ENCODE measurements at places on chromosomes 12 and 14. TPM values are rescaled to one million over a fixed set of nuclear protein-coding genes. Genes with fewer than 3 reads are reported as not detected.

DNA sequence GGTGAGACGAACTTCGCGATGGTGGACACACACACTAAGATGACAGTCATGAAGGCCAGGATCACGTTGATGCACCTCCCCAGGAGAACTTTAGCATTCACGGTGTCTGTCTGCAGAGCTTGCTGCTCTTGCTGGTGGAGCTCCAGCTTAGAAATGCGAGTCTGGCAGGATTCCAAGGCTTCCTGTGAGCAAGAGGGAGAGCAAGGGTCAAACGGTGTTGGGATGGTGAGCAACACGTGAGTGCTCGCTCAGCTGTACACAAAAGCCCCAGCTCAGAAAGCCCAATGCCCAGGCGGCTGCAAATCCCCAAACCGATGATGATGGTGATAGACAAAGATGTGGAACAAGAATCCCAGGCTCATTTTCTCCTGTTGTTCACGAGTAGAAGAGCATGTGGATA lies 78.8 kb downstream of the TMCC3 start:
- DNase-seq, result no peak

- no peak for DNase-seq
Observed at GRCh38 chr12:122872815-122873361, 23.0 kb downstream of the VPS37B start.

- DNase-seq, result no peak
Observed at GRCh38 chr12:131108177-131108955, 154.7 kb downstream of the ADGRD1 start.

GRCh38 chr12:118377884-118378470 lies 1.6 kb downstream of the SUDS3 start:
- DNase-seq, result peak; percentile 79

GRCh38 chr14:86501611-86502010 lies 971.7 kb downstream of the FLRT2 start:
- DNase-seq, result no peak

GRCh38 chr12:14840616-14841015 lies 2.7 kb downstream of the ART4 start:
- no peak for DNase-seq

DNA sequence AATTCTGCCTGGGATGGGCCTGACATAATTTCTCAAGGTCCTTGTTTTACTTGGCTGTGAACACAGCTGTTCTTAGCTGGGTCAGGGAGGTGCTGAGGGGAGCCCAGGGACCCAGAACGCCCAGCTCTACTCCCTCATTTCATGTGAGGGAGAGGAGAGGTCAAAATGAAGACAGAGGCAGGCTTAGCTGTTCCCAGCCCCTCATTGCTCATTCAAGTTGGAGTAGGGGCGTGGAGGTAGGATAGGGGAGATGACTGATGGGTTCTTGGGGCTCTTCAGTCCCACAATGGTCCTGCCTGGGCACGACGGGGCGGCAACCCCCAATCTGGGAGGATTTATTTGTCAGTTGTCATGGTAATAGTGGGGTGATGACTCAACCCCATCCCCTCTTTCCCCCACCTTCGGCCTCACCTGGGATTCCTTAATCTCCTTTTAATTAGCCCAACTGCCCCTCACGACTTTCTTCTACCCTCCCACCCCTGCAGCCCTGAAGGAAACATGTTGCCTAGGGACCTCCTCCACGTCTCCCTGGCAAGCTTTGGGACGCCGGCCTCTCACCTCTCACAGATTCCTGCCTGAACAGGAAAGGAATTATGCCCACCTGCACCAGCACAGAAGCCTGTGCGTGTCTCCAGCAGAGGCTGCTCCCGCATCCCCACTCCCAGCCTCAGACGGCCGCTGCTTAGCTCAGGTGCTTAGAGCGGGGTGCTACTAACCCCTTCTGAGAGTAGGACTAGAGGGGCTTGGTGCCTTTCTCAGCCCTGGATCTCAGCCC lies 10.2 kb downstream of the SPRYD3 start:
- DNase-seq, result no peak

DNA sequence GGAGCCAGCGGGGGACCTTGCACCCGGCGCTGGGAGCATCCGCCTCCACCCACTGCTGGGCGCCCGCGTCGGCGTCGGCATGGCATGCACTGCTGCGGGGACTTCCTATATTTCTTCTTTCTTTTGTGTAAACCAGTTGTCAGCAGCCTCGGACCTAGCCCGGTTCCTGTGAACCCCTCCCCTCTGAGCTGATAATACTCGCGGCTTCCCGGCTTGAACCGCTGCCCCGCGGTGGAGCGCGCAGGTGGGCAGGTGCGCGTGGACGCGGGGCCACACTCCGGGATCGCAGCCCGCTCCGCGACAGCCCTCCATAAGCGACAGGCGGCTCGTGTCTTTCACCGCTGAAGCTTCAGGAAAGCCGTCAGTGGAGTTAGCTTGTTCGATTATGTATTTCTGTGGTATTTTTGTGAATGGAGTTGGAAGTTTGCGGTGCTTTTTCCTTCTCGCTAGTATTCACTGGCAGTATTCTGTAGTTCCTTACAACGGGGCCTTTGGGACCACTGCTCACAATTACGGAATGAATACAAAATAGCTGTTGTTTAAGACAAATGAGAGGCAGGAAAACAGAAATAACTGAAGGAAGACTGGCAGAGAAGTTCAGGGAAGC lies 870 bp downstream of the BMAL2 start:
- peak; percentile 49 for DNase-seq

DNA sequence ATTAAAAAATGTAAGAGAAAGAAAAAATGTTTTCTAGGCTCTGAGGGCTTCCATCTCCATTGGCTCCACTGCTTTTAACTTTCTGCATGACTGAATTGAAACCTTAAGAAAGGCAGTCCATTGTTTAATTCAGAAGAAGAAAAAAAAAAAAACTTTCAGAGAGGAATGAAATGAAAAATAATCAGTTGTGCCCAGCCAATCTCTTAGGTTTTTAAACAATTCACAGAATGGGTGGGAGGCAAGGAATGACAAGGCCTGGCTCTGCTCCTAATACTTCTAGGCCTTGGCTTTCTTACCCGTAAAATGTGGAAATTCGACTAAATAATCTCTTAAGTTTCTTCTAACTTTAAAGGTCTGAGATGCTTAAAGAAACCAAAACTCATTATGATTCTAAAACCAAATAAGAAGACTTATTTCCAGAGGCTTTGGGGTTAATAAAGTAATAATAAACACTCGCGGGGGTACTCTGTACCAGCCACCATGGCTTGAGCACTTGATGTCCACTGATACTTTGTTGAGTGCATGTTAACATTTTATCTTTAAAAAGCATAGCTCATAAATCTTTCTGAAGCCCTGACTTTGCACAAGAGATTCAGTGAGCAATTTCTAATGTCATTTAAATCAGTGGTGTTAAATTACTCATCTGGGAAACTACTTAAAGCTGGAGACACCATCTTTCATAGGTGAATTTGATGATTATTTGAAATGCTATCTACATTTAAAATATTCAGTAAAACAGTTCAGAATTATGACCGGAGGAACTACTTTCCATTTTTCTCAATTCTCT lies 49.6 kb downstream of the STON2 start:
- DNase-seq, result no peak

DNA sequence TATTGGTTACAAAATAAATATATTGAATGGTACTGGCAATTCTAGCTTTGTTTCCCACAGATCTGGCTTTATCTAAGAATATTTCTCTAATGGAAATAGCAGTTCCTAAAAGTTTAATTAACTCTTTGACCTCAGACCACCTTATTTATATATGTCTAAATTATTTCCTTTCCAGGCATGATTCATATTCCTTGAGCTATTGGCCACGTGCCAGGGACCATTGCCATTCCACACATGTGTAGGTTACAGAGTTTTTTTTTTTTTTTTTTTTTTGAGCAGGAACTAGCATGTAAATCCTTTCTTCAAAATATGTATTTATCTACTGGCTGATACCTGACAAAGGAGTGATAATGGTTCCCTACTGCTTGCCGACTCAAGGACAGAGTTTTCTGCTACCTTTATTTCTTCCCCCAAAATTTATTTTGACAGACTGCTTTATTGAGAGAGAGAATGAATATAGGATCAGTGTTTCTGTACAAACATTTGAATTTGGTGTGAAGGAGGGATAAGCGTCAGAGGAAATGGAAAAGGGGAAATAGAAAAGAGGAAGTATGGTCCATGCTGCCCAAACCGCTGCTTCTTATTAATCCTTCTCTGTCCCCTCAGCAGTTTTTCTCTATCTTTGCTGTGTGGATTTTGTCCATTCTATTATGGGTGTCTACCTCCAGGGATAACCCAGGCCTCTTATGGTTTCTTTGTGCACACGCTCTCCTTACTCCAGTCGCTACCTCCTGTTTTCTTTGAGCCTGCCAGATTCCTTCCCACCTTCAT lies 36.4 kb downstream of the PDE3A start:
- DNase-seq, result no peak

DNA sequence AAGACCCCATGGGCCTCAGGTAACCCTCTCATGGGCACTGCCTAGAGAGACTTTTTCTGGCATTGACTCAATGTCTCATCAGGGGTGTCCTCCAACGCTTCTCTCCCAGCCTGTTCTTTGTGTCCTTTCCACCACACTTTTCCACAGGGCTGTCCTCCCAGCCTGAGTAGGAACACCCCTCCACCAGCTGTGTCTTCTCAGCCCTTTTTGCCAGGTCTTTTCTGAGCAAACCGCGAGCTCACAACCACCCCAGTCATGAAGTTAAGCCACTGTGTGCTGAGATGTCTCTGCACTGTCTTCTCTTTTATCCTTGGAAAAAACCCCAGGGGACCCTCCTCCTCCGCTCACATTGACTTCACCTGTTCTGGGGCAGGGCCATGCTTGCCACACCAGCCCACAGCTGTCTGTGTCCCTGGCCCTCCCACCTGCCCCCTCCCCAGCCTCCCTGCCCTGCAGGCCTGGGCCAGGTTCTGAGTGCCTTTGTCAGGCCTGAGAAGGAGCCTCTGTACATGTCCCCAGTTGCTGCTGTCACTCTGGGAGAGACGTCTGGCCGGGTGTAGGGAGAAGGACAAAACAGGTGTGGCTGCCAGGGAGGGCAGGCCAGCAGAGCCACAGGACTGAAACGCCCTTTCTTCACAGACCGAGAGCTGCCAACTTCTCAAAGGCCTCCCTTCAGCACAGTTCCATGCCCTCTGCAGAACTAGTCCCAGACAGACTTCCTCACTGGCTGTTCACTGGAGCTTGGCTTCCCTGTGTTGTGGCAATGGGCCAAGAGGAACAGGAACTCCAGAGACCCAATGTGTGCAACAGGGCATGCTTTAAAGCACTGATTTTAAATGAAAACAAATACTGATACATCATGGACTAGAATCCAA lies 50.5 kb upstream of the PNMA1 start:
- DNase-seq, result no peak

The ZNF891 gene
- total RNA-seq, result 3.1 TPM

The MMP14 gene
- total RNA-seq, result 2.1 TPM

The CABP1 gene
- 0.29 TPM for total RNA-seq

The NEDD1 gene
- 48.7 TPM for total RNA-seq

The NYNRIN gene
- total RNA-seq, result 0.35 TPM

The OR4K13 gene
- not detected for total RNA-seq

The GPR68 gene
- 33.0 TPM for total RNA-seq

The PTPRQ gene
- not detected for total RNA-seq

The ADAM21 gene
- total RNA-seq, result not detected

Data from activated CD4-positive, alpha-beta T cell treated with anti-CD3 and anti-CD28 coated beads, Interleukin-2, amount 10 ng/mL, durations not matched to agents 7 days and 5 days (primary cell).